ENCODE measurements at places on chromosomes 6 and 20. TPM values are rescaled to one million over a fixed set of nuclear protein-coding genes. Genes with fewer than 3 reads are reported as not detected.

DNA sequence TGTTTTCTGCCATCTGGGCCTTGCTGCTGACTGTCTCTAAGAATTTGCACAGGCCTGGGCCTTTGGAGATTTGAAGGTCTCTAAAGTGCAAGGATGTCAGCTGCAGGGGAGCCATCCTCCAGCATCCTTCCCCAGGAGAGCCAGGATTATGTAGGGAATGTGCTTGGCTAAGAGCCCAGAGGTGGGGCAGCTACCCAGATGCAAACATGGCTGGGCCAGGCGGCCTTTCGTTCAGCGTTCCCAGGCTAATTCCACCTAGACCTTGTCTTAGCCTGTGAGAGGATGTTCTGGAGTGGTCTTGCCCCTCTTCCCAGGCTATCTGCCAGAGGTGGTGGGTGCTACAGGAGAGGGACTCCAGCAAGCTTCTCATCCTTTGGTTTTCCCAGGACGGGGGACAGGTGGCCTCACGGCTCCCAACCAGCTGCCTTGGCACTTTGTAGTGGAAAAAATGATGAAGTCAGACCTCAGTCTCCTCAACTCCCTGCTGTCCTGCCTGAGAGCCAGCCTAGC, 7.7 kb upstream of the PTGIS start:
- no peak for DNase-seq

GRCh38 chr6:74057326-74057725, 361.3 kb downstream of the CD109 start:
- no peak for DNase-seq

The HLA-DQA1 gene
- total RNA-seq = 13.3 TPM

DNA sequence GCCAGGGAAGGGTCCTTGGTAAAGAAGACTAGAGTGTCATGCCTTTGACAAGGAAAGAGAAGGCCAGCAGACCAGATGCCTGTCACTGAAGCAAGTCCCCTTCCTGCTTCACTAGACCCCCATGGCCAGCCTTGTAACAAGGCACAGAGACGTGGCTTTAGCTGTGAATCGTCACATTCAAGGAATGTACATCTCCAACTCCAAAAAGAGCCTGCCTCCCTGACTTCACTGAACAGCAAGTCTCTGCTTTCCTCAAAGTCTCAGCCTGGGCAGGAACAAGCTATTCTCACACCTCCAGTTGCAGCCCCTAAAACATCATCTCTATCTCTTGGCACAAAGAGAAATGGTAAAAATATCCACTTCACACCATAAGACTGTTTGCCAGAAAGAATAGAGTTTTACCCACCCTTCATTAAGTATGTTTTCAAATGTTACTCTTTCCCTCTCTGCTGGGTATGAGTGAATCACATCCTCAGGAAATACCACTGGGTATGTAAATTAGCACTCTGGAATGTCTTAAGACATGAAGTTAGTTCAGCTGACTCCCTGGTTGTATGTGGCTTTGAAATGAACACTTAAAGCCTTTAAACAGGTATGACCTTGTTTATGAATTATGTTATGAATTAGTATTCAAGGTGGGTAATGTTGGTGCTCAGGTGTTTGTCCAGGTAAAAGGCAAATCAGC, 46.4 kb upstream of the NT5E start:
- no peak for DNase-seq

The ARID1B gene
- 73.6 TPM for total RNA-seq

- DNase-seq = no peak
Observed at GRCh38 chr6:145733207-145733606, 2.1 kb downstream of the EPM2A start.

DNA sequence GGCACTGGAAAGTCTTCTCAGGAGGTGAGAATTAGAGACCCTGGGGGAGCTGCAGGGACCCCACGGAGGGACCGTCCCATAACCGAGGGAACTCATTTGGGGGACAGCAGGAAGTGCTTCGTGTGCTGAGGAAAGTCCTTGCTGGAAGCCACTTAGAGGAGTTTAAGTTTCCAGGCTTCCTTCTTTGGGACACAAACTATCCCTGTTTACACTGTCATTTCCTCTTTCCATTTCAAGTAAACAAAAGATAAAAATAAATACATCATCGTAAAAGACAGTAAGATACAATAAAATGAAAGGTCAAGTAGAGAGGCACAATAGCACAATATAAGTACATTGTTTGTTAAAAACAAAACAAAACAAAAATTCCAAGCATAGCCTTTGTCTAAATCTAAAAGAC, 101.2 kb downstream of the TTLL2 start:
- no peak for DNase-seq
